ENCODE measurements at places on chromosomes 1 and 21.

GRCh38 chr1:89540406-89540970 lies 15.9 kb downstream of the LRRC8B start:
- DNase-seq: peak; percentile 38

GRCh38 chr1:70146488-70146887 lies 58.9 kb downstream of the LRRC40 start:
- DNase-seq: no peak

GRCh38 chr1:68384872-68385411 lies 64.8 kb downstream of the RPE65 start:
- no peak for DNase-seq

- DNase-seq: no peak
Measured at GRCh38 chr1:19045898-19046880, 89.7 kb upstream of the IFFO2 start.

GRCh38 chr21:40395732-40396131 lies 451.2 kb downstream of the DSCAM start:
- no peak for DNase-seq

DNA sequence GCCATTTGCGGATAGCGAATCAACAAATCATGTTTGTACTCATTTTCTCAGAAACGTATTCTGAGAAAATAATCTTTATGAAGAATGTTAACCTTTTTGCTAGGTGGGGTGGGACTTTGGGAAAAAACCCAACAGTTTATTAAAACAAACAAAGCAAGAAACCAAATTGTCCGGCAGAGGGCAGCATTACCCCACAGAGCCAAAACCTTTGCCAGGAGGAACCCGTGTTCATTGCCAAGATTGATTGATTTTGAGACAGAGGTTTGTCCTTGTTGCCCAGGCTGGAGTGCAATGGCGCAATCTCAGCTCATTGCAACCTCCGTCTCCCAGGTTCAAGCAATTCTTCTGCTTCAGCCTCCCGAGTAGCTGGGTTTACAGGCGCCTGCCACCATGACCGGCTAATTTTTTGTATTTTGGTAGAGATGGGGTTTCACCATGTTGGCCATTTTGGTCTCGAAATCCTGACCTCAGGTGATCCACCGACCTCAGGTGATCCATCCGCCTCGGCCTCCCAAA lies 70.8 kb upstream of the RHOU start:
- peak; percentile 74 for DNase-seq

DNA sequence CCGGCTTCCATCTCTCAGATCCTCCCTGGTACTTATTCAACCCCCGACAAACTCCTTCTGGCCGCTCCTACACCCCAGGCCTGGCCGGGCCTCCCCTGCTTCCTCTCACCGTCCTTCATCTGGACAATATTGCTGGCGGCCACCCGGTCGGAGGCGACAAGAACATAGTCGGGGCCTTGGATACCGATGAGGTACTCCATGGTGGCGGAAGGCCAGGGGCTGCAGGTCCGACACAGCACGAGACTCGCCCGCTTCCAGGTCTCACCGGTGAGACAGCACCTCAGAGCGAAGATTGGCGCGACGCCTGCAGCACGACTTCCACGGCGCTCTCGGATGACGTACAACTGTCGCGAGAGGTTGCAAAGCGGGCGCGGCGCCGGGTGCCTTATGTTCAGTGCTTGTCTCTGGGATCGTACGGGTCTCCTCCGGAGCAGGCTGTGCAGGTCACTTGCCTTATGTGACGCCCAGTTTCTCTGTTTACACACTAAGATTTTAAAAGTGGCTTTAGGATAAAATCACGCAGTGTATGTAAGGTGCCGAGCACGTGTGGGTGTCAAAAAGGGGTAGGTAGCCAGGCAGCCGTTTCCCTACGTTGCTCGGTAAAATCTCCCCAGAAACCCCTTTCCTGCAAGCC lies at the start of gene PSMB2:
TSS of gene PSMB2 (minus strand) at position 294 of the 634 bp plus-strand sequence. CDS start at position 200, 94 bp downstream.
- DNase-seq: peak; percentile 97
